T-cell (primary cell): ENCODE measurements at places on chromosomes 5 and 9. TPM values are rescaled to one million over a fixed set of nuclear protein-coding genes. Genes with fewer than 3 reads are reported as not detected.

PCDHB10 gene
- total RNA-seq: not detected

DNA sequence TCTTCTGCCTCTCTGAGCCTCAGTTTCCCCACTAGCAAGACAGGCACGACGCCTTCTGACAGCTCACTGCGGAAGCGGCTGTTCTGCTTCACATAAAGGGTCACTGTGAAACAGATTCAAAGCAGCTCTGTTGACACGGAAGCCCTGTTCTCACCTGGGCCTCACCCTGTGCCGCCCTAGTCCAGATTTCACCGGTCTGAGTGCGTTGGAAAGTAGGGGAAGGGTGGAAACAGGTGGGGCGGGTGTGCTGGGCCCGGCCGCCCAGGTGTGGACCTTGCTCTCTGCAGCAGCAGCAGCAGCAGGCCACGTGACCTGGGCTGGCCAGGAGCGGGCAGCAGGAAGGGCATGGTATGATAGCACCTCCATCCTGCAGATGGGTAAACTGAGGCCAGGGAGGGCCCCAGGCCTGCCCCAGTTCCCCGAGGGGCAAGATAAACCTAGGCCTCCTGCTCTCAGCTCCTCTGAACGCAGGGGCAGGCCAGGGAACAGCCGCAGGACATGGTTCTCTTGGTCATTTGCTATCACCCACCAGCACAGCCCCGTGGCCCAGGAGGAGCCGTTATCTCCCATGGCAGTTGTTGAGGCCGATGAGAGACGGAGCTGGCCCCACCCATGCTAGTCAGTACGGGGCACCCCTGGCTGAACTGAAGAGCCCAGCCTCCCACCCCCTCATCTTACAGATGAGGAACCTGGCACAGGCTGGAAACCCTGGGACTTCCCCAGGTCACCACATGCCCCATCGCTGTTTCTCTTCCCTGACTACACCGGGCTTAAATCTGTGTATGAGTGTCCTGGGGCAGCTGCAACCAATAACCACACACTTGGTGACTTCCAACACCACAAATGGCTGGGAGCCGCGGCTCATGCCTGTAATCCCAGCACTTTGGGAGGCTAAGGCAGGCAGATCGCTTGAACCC, 12.1 kb downstream of the PTGES2 start:
- H3K27ac ChIP-seq: no peak overlapping the region
- no peaks in the 10 kb centered on the region for H3K27me3 ChIP-seq
- H3K4me1 ChIP-seq: no peaks in the 10 kb centered on the region
- no peak overlapping the region for H3K4me3 ChIP-seq

GRCh38 chr9:88433583-88434255, 45.5 kb downstream of the SPIN1 start:
- H3K4me3 ChIP-seq: no peak overlapping the region
- no peak for DNase-seq
- no peaks in the 10 kb centered on the region for H3K27me3 ChIP-seq
- H3K4me1 ChIP-seq: no peaks in the 10 kb centered on the region
- H3K36me3 ChIP-seq: peaks cover 14% of the 10 kb centered on the region

BARX1 gene
- total RNA-seq: not detected

DNA sequence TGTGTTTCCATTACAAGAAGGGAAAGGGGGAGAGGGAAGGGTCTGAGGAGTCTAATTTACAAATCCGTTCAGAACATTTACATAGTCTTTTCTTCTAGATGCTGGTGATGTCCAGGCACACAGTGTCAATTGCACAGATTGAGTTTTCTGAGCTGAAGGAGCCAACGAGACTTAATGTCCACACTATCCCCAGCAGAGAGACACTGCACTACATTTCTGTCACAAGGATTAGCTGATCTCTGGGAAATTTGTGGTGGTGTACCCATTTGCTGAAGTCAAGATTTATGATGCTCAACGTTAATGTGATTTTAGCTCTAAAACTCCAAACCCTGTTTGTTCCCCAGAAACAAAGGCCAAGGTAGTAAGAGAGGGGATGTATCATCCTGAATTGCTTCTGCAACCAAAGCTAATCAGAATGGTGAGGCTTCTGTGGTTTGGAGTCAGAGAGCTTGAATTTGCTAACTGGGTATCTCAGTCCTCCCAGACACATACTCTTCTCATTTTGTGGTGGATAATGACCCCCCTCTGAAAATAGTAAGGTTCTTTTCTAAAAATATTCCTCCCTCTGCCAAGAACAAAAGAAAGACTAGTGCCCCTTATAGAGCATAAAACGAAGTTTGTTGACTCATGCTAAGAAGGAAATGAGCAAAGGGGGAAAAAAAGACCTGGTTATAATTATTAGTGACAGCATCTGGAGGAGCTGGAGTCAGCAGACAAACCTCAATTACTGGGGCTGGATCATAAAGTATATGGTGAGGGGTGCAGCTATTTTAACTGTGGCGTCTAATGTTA, 416.9 kb downstream of the PSAT1 start:
- no peak for DNase-seq
- H3K36me3 ChIP-seq: no peaks in the 10 kb centered on the region
- H3K27me3 ChIP-seq: no peaks in the 10 kb centered on the region
- H3K4me3 ChIP-seq: no peak overlapping the region

DNA sequence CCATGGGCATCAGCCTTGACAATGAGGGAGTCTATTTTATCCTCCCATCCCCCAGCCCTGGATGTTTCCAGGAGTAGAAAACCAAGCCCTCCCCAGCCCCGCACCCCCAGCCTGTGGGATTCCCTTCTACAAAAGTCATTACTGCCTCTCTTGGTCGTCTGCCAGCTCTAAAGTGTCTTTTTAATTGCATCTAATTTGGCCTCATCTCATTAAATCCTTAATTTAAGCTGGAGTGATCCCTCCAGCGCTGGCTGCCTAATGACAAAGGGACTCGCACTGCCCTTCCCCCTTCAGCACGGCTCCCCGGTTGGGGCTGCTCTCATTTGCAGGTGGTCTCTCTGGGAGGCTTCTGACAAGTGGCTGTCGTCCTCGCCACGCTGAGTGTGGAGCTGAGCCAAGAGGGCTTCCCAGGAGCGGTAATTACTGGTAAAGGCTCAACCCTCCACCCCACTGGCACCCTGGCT, 107.9 kb upstream of the ALDH1B1 start:
- H3K4me3 ChIP-seq: no peak overlapping the region
- H3K27me3 ChIP-seq: peaks cover 11% of the 10 kb centered on the region
- H3K36me3 ChIP-seq: no peaks in the 10 kb centered on the region
- no peak for DNase-seq

DNA sequence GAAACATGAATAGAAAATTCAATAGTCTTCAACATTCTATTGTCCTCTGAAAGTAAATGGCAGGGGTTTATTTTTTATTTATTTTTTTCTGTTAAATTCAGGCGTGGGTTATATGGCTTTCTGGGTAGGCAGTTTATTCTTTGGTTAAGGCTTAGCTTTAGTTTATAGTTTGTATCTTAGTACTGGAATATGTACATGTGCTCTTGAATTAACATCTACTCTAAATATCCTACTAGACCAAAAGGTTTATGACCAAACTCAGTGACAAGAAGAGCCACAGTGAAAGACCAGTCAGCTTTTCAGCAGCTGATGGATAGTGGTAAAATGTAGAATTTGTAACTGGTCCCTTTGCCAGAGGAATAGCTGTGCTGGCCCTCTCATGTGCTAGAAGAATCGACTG, 62.0 kb upstream of the DAB2 start:
- no peak overlapping the region for H3K4me3 ChIP-seq
- H3K27me3 ChIP-seq: no peaks in the 10 kb centered on the region
- no peak for DNase-seq
- H3K27ac ChIP-seq: no peak overlapping the region
- no peaks in the 10 kb centered on the region for H3K36me3 ChIP-seq
- no peaks in the 10 kb centered on the region for H3K4me1 ChIP-seq

PRR7 gene
- 28.2 TPM for total RNA-seq

- H3K4me1 ChIP-seq: no peaks in the 10 kb centered on the region
- H3K4me3 ChIP-seq: no peak overlapping the region
- no peaks in the 10 kb centered on the region for H3K27me3 ChIP-seq
- no peaks in the 10 kb centered on the region for H3K36me3 ChIP-seq
- no peak overlapping the region for H3K27ac ChIP-seq
- no peak for DNase-seq
Observed at GRCh38 chr5:103511554-103511885, 51.1 kb downstream of the NUDT12 start.

DNA sequence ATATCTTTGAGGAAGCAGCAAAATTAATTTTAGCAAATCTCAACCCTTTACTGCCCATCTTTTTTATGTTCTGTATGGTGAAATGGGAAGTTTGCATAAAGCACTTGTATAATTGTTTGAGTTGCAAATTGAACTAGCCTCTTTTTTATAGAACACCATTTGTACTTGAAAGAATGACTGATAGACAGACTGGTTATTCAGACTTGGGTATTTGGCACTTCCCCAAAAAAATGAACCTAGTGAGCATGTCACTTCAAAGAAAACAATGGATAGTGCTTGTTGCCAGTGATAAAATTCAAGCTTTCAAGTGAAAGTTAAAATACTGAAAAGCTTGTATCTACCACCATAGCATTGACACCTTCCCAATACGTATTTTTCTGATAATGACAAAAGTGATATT, 115.8 kb downstream of the ERCC6L2 start:
- H3K27ac ChIP-seq: no peak overlapping the region
- no peaks in the 10 kb centered on the region for H3K27me3 ChIP-seq
- DNase-seq: no peak
- no peaks in the 10 kb centered on the region for H3K36me3 ChIP-seq
- H3K4me1 ChIP-seq: no peaks in the 10 kb centered on the region
- no peak overlapping the region for H3K4me3 ChIP-seq

DNA sequence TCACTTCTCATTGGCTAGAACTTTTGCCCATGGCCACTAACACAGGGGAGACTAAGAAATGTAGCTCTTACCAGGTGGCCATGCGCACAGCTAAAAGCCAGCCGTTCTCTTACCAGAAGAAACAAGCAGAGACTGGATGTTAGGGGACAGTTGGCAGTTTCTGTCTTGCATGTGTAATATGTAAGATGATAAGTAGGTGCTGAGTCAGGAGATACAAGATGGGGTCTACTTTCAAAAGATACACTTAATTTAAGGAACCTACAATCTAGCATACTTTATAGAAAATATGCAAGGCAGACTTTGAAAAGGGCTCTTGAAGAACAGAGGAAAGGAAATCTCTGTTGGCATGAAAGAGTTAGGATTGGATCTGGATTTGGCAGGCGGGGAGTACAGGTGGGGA, 244.5 kb downstream of the ZSWIM6 start:
- H3K27me3 ChIP-seq: no peaks in the 10 kb centered on the region
- no peaks in the 10 kb centered on the region for H3K36me3 ChIP-seq
- no peak overlapping the region for H3K4me3 ChIP-seq
- no peak overlapping the region for H3K27ac ChIP-seq
- no peaks in the 10 kb centered on the region for H3K4me1 ChIP-seq
